ENCODE measurements at places on chromosomes 3 and 15. TPM values are rescaled to one million over a fixed set of nuclear protein-coding genes. Genes with fewer than 3 reads are reported as not detected.

GRCh38 chr3:38618343-38618742 lies 31.1 kb downstream of the SCN5A start:
- no peak overlapping the region for H3K27ac ChIP-seq
- peaks cover 3% of the 10 kb centered on the region for H3K27me3 ChIP-seq
- H3K4me1 ChIP-seq = no peaks in the 10 kb centered on the region
- H3K4me3 ChIP-seq = no peak overlapping the region

DNA sequence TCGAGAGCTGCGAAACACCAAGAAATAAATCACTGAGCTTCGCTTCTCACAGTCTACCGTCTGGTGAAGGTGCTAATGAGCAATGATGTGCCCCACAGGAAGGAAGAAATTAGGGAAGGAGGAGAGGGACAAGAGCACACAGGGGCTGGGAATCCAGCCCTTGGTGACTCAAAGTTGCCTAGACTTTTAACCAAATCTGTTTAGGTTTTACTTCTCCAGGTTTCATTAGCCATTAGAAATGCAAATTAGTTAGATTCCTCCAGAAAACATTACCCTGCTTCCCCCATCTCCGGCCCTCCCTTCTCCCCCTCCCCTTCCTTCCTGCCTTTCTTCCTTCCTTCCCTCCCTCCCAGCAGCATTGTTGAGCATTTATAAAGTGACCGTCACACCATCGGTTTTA lies 59.3 kb upstream of the UBE2E1 start:
- H3K4me1 ChIP-seq = peaks cover 11% of the 10 kb centered on the region
- H3K27ac ChIP-seq = no peak overlapping the region
- DNase-seq = no peak
- no peaks in the 10 kb centered on the region for H3K36me3 ChIP-seq

DNA sequence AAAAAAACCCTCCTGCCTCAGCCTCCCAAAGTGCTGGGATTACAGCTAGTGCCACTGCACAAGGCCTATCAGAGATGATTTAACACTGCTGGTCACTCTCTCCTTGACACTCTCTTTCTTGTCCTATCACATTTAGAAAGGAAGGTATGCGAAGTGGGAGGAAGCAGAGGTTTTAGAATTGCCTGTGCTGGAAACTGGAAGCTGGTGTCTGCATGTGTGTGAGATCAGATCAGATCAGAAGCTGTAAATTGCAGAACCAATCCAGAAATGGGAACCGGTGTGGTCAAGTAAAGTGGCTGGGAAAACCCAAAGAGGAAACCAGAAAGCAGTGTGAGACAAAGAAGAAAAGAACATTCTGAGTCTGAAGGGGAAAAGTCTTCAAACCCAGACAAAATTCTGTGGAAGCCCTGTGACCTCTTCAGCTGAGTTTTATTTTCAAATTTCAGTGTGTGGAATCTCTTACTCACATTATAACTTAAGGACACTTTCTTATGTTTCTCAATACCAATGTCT lies 2.8 kb downstream of the EFHB start:
- H3K4me3 ChIP-seq = no peak overlapping the region
- H3K27me3 ChIP-seq = peaks cover 8% of the 10 kb centered on the region
- no peak overlapping the region for H3K27ac ChIP-seq
- no peaks in the 10 kb centered on the region for H3K4me1 ChIP-seq
- DNase-seq = no peak

- no peaks in the 10 kb centered on the region for H3K36me3 ChIP-seq
- peaks cover 18% of the 10 kb centered on the region for H3K4me1 ChIP-seq
- H3K27me3 ChIP-seq = no peaks in the 10 kb centered on the region
- H3K4me3 ChIP-seq = no peak overlapping the region
These were observed 353.6 kb downstream of the SHQ1 start for GRCh38 chr3:72494626-72495025.

DNA sequence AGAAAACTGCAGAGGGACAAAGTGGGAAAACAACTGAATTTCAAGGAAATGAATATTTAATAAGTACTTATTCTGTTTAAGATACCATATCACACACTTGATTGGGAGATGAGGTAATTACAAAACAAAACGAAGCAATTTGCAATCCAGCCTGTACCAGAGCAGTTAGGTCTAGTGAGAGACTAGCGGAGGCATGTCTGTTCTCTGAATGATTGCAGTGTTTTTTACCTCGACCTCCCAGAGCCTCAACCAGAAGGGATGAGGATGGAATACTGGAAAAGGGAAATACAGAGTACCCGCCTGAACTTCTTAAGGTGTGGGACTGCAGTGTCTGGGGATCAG lies 59.5 kb downstream of the PIK3CB start:
- peak overlapping the region; percentile 9 for H3K4me3 ChIP-seq
- no peak for DNase-seq
- no peaks in the 10 kb centered on the region for H3K36me3 ChIP-seq
- H3K27ac ChIP-seq = peak overlapping the region; percentile 87

DNA sequence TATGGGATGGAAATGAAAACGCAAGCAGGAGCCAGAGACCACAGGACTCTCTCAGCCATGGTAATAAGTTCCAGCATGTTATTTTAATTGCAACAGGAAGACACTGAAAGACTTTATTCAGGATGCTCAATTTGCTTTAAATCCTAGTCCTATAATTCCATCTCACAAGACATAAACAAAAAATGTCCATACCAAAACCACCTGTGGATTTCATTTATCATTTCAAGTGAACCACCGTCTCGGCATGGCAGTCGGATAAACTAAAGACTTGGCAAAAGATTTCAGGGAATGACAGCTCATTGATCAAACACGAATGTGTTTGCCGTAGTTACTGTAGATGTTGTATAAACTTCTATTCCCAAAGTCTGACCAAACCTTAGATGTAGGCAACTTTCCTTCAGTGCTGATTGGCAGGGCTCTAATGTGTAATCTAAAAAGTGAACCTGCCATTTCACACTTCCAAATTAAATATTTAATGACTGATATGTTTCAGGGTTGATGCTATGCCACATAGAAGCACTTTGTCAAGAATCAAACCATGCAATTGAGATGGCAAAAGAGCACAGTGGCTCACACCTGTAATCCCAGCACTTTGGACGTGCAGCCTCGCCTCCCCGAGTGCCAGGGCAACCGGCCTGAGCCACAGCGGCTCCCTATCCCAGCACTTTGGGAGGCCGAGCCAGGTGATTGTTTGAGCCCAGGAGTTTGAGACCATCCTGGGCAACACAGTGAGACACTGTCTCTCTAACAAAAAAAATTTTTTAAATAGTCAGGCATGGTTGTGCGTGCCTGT lies 331.7 kb downstream of the MAGI1 start:
- no peak overlapping the region for H3K4me3 ChIP-seq
- H3K27ac ChIP-seq = no peak overlapping the region
- no peaks in the 10 kb centered on the region for H3K36me3 ChIP-seq
- H3K4me1 ChIP-seq = no peaks in the 10 kb centered on the region
- H3K27me3 ChIP-seq = peaks cover 4% of the 10 kb centered on the region
- no peak for DNase-seq

GRCh38 chr15:74010929-74011540 lies 16.5 kb downstream of the PML start:
- peak overlapping the region; percentile 66 for H3K27ac ChIP-seq
- peaks cover 32% of the 10 kb centered on the region for H3K4me1 ChIP-seq
- peaks cover 41% of the 10 kb centered on the region for H3K36me3 ChIP-seq
- no peak overlapping the region for H3K4me3 ChIP-seq
- no peak for DNase-seq
- H3K27me3 ChIP-seq = no peaks in the 10 kb centered on the region

- no peak for DNase-seq
- H3K27me3 ChIP-seq = no peaks in the 10 kb centered on the region
- no peak overlapping the region for H3K27ac ChIP-seq
- no peaks in the 10 kb centered on the region for H3K36me3 ChIP-seq
These were observed 14.7 kb upstream of the MBNL1 start for GRCh38 chr3:152254041-152254440.

DNA sequence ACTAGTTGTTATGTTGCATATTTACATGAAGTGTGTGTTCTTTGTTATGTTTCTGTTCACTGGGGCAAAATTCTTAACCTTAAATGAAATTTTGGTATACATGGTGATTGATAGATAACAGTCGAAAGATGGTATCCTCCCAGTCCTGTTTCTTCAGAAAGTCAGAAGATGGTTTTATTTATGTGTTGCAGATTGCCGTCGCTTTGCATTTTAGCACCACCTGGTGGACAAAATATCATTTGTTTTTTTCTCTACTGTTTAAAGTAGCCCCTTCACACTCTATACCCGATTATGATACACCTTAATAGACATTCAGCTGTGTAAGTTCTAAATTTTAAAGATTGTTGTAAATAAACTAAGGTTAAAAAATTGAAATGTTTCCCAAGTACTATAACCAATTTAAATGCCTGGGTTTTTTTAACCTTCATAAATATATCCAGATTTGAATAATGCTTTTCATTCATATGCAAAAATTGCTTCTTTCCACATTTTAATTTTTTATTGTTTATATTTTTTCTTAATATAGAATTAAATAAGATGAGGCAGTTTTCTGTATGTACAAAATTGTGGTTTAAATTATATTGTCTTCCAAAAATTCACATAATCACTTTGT lies 152.2 kb downstream of the ALCAM start:
- no peak overlapping the region for H3K27ac ChIP-seq
- no peak overlapping the region for H3K4me3 ChIP-seq
- H3K36me3 ChIP-seq = peaks cover 10% of the 10 kb centered on the region
- H3K27me3 ChIP-seq = no peaks in the 10 kb centered on the region
- peaks cover 26% of the 10 kb centered on the region for H3K4me1 ChIP-seq
- DNase-seq = no peak

DNA sequence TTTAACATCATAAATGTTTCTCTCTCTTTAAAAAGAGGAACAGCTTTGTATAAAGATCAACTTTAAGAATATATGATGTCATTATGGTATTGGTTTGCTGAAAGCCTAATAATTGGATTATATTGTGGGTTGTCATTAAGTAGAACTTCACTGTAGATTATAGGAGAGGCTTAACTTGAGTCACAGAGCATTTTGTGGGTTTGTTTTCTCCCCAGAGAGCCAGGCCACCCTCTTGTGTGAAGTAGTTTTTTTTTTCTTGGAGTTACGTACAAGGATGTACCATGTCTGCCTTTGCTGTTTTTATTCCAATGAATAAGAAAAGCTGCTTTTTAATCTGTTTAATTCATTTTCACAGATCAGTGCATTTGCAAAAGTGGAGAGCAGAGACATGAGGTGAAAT lies 354.8 kb upstream of the TBL1XR1 start:
- H3K27me3 ChIP-seq = no peaks in the 10 kb centered on the region
- no peak overlapping the region for H3K4me3 ChIP-seq
- peaks cover 34% of the 10 kb centered on the region for H3K4me1 ChIP-seq
- no peak overlapping the region for H3K27ac ChIP-seq
- DNase-seq = no peak

DNA sequence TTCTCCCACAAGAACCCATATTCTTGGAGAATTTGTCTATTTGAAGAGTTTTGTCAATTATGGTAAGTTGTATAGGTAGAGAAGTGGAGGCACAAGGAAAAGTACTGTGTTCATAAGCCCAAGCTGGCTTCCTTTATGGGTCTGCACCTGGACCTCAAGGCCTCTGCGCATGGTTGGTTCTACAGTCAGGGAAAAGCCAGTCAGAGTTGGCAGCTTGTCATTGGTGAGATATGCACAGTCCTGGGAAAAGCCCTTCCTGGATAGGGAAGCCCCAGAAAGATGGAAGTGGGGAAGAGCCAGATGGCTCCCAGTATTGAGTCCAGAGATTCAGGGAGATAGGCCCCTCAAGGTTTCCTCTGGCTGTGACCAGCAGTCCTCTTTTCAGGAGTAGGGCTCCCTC lies 15.8 kb downstream of the BOC start:
- no peak for DNase-seq
- no peaks in the 10 kb centered on the region for H3K27me3 ChIP-seq
- no peak overlapping the region for H3K4me3 ChIP-seq
- peaks cover 10% of the 10 kb centered on the region for H3K36me3 ChIP-seq
- H3K4me1 ChIP-seq = peaks cover 20% of the 10 kb centered on the region

DNA sequence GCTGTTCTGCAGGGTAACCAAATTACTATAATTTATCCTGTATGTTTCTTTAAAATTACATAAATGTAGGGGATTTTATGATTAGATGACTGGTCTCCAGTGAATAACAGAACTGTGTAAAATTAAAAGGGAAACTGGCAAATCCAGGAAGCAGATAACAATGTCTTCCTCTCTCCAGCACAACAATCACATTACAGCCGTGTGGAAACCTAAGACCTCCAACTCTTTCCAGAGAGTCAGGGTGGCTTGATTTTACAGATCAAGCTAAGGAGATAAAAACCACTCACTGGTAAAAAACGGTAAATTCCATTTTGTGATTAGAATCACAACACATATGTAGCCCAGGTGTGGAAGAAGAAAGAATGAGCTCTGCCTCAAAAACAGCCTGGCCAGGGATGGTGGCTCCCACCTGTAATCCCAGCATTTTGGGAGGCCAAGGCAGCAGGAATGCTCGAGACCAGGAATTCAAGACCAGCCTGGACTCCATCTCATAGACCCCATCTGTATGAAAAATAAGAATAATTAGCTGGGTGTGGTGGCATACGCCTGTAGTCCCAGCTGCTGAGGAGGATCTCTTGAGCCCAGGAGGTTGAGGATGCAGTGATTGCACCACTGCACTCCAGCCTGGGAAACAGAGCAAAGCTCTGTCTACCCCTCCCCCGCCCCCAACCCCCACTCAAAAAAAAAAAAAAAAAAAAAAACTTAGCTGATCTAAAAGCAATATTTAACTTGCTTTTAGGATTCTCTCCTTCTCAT lies 29.0 kb downstream of the IL17RD start:
- no peak overlapping the region for H3K27ac ChIP-seq
- no peak for DNase-seq
- no peak overlapping the region for H3K4me3 ChIP-seq
- peaks cover 16% of the 10 kb centered on the region for H3K27me3 ChIP-seq
- no peaks in the 10 kb centered on the region for H3K4me1 ChIP-seq
- no peaks in the 10 kb centered on the region for H3K36me3 ChIP-seq

DNA sequence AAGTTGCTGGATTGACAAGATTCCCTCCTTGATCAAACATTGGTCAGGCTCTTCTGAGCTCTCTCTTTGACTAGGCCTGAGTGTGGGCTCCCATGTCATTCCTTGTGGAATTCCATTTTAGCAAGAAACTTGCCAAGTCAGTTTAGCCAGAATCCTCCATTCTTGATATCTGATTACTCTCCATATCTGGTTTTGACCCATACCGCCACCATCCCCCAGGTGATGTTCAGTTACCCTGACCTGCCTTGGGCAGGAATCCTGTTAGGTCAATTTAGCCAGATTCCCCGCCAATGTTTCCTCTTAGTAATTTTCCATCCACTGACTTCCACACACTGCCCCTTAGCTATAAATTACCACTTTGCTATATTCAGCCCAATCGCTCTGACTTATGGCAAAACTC lies 1.0 kb upstream of the PCCB start:
- peak overlapping the region; percentile 36 for H3K4me3 ChIP-seq
- no peak for DNase-seq
- H3K27ac ChIP-seq = no peak overlapping the region
- H3K4me1 ChIP-seq = peaks cover 22% of the 10 kb centered on the region

GRCh38 chr15:97234851-97235610 lies 725.5 kb upstream of the ARRDC4 start:
- H3K27me3 ChIP-seq = peaks cover 20% of the 10 kb centered on the region
- no peak overlapping the region for H3K4me3 ChIP-seq
- no peak for DNase-seq
- H3K36me3 ChIP-seq = no peaks in the 10 kb centered on the region
- no peak overlapping the region for H3K27ac ChIP-seq

GRCh38 chr3:158739078-158739477 lies 6.8 kb upstream of the RARRES1 start:
- no peak overlapping the region for H3K27ac ChIP-seq
- H3K36me3 ChIP-seq = peaks cover 5% of the 10 kb centered on the region
- no peak overlapping the region for H3K4me3 ChIP-seq
- no peaks in the 10 kb centered on the region for H3K27me3 ChIP-seq
- no peak for DNase-seq
- H3K4me1 ChIP-seq = no peaks in the 10 kb centered on the region

The SEMA5B gene
- total RNA-seq = 1.3 TPM

The PLSCR4 gene
- 43.4 TPM for total RNA-seq

The MYEF2 gene
- total RNA-seq = 27.4 TPM

The MEX3B gene
- 22.7 TPM for total RNA-seq

The SLC6A11 gene
- total RNA-seq = not detected

The SLC30A4 gene
- total RNA-seq = 15.4 TPM

The LMCD1 gene
- total RNA-seq = 136 TPM

The GABRB3 gene
- 7.4 TPM for total RNA-seq

The OGG1 gene
- total RNA-seq = 34.8 TPM
